ENCODE measurements at places on chromosomes 3 and 15. TPM values are rescaled to one million over a fixed set of nuclear protein-coding genes. Genes with fewer than 3 reads are reported as not detected.

DNA sequence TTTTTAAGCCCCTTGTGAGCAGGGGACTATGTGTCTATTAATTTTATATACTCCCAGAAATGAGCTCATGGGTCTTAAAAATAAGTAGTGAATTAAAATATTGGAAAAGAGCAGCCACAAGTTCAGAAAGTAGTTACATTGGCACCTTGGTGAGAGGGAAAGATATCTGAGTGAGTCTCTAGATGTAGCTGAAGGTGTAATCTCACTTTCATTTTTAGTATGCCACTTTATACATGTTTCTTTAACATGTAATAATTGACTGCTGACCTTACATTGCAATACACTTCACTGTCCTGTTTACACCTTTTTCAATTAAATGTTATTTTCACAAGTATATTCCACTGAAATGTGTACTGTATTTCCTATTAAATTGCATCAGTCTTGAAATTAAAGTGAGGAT, 12.1 kb upstream of the PAK6 start:
- no peaks in the 10 kb centered on the region for H3K27me3 ChIP-seq
- no peak overlapping the region for H3K27ac ChIP-seq
- H3K4me1 ChIP-seq: no peaks in the 10 kb centered on the region
- no peak for DNase-seq
- H3K36me3 ChIP-seq: peaks cover 26% of the 10 kb centered on the region

DNA sequence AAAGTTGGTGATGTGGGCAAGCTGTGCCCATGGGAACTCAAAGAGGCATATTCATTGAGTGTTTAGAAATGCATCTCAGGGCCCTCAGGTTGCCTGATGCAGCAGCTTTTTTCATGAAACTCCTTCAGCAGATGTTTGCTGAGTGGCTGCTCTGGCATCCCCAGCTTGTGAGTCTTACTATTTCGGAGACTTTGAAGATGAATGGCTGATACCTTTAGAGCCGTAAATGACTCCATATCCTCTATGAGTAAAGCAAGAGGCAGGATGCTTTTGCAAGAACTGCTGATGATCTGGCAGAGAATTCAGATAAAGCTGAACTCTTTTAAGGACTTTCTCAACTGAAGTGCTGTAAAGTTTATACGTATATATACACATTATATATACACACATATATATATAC, 384.3 kb downstream of the CACNA2D3 start:
- no peaks in the 10 kb centered on the region for H3K27me3 ChIP-seq
- no peaks in the 10 kb centered on the region for H3K36me3 ChIP-seq
- H3K27ac ChIP-seq: no peak overlapping the region
- H3K4me1 ChIP-seq: no peaks in the 10 kb centered on the region

DNA sequence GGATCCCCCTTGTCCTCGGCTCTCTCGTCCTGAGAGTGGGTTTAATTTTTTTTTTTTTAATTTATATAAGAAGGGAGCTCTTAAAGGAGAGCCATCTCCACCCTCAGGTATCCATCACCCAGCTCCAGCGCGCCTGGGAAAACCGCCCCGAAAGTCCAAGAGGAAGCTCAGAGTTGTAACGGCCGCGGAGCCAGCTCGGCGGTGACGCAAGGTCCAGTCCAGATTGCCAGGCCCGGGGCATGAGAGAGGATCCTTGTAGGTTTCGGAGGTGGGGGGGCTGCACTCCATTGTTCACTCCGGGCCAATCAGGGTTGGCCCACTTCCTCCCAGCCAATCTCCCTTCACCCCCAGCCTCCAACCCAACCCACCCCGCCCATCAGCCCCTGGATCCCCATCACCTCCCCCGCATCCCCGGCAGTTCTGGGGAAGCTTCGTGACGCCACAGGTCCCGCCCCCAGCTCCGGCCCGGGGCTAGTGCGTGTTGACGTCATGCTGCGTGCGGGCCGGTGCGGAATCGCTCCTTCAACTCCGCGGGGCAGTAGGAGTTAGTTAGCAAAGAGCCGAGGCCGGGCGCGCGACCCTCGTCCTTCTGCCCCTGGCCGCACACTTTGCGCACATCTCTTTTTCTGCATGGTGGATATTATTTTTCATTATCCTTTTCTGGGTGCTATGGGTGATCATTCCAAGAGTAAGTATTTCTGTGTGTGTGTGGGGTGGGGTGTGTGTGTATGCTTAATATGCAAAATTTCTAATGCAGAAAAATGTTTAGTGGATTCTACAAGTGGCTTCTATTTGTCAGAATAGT, at the start of gene ISL2:
Gene ISL2, plus strand, starts transcription at position 520 of the 805 bp plus-strand sequence. Its CDS starts 111 bp downstream, at position 631.
- peak within 1 kb of the TSS; percentile 62 for H3K4me3 ChIP-seq
- DNase-seq: peak; percentile 61

DNA sequence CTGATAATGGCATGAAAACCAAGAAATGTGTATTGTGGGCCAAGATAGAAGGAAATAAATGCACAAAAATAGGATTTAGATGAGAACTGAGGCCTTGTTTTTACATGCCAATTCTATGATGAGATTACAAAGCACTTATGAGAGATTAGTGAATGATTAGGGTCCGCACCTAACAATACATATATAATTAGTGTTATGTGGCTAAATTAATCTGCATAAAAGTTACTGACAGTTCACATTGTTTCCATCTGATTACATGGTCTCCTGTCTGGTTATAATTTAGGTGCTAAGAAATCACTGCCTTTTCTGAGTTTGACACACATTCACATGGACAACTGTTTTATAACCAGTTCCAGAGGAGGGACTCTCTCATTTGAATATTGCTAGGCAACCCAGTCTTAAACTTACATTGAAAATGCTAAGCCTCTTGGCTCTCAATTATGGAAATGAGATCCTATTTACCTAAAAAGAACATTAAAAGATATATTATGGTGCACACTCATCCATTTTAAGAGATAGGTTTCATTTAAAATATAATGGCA, 117.0 kb upstream of the ARL6 start:
- H3K4me3 ChIP-seq: no peak overlapping the region
- no peaks in the 10 kb centered on the region for H3K27me3 ChIP-seq
- H3K4me1 ChIP-seq: no peaks in the 10 kb centered on the region

DNA sequence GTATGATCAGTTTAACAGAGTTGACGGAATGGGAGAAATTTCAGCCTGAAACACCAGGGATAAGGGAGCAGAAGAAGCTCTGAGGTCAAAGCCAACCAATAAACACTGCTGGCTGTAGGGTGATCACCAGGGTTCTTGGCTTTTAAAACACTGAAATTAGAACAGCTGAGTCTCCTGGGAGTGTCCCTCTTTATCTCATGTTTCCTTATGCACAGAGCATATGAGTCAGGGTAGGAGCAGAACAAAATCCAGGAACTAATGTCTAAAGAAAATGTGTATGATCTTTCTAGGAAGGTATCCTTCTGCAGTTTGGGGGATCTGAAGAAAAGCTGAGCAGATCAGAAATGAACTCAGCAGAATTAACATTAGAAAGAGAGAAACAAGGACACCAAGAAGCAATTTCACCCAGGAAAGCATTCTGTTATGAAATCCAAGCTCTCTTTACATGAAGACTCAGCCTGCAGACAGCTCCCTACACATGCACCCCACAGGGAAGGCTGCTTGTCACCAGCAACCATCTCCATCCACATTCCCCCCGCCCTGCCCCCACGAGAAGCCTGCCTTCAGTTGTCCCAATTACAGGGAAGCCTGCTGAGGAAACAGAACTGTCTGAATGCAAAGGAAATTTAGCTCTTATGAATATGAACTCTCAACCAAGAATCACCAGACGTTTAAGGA, 469.7 kb downstream of the PDCD6IP start:
- H3K27ac ChIP-seq: no peak overlapping the region
- H3K4me1 ChIP-seq: no peaks in the 10 kb centered on the region
- no peaks in the 10 kb centered on the region for H3K27me3 ChIP-seq
- no peak for DNase-seq
- no peak overlapping the region for H3K4me3 ChIP-seq

- H3K4me1 ChIP-seq: no peaks in the 10 kb centered on the region
- H3K27me3 ChIP-seq: no peaks in the 10 kb centered on the region
- no peak overlapping the region for H3K27ac ChIP-seq
- DNase-seq: no peak
Observed at GRCh38 chr15:92438471-92438870, 44.8 kb downstream of the ST8SIA2 start.

- no peak for DNase-seq
- no peaks in the 10 kb centered on the region for H3K36me3 ChIP-seq
- H3K27me3 ChIP-seq: no peaks in the 10 kb centered on the region
- H3K27ac ChIP-seq: 0 out of 2 replicates have a peak overlapping the region, but pooled peaks have one; percentile 39
Observed at GRCh38 chr3:150096700-150097587, 126.2 kb upstream of the PFN2 start.

DNA sequence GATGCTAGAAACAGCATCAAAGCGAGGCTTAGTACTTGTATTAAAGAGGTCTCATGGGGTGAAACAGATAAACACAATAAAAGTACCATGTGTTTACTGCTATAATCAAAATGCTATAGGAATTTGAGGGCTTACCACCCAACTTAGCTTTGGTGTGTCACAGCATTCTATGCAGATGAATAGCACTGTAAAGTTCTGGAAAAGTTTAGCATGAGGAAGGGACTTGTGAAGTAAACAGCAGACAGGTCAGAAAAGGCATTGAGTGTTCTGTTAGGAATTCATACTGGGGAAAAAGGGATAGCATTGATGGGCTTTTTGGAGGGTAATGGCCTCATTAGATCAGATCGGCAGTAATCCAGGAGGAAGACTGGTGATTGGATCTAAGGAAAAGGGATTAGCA, 505.3 kb downstream of the NLGN1 start:
- H3K27me3 ChIP-seq: no peaks in the 10 kb centered on the region
- no peak overlapping the region for H3K27ac ChIP-seq
- no peak for DNase-seq
- H3K4me3 ChIP-seq: no peak overlapping the region
- H3K4me1 ChIP-seq: no peaks in the 10 kb centered on the region
- no peaks in the 10 kb centered on the region for H3K36me3 ChIP-seq

DNA sequence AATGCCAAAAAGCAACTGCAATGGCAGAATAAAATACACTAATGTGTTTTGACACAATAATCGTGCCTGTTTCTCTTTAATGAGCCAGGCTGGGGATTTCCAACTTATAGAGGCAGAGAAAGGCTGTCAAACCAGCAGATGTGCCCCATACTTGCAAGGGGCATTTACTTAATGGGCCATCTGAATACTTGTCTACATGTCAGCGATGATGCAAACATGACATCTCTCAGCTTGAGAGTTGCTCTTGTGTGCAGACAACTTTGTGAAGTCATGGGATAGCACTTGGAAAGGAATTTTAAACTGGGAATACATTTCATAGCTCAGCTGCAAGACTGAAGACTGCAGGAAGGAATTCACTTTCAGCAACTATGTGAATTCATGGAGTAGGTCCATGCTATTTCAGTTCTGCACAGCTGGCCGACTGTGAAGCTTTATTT, 127.4 kb upstream of the ADAMTS9 start:
- H3K27me3 ChIP-seq: no peaks in the 10 kb centered on the region
- no peak overlapping the region for H3K27ac ChIP-seq
- no peaks in the 10 kb centered on the region for H3K4me1 ChIP-seq

The SPRED1 gene
- total RNA-seq: 0.40 TPM

The MYEF2 gene
- total RNA-seq: 26.1 TPM

The FAM174B gene
- 10.7 TPM for total RNA-seq

Data from GM12878 (cell line).